Frontal cortex (tissue), 4 donors: ENCODE measurements at places on chromosomes 13 and 19. TPM values are rescaled to one million over a fixed set of nuclear protein-coding genes. Genes with fewer than 3 reads are reported as not detected.

The SIGLEC5 gene
- under 0.01 TPM for total RNA-seq

The SULT2A1 gene
- not detected for total RNA-seq

The ZNF382 gene
- total RNA-seq: 96.2 TPM

The ZFP36 gene
- 0.41 TPM for total RNA-seq

The JUND gene
- 35.5 TPM for total RNA-seq

The LRP3 gene
- 93.8 TPM for total RNA-seq

The TIMM13 gene
- total RNA-seq: 18.3 TPM

GRCh38 chr13:77521194-77521593 lies 14.3 kb upstream of the SCEL start:
- DNase-seq: no peak

GRCh38 chr19:29285878-29286277 lies 72.9 kb upstream of the UQCRFS1 start:
- peak; percentile 35 for DNase-seq

DNA sequence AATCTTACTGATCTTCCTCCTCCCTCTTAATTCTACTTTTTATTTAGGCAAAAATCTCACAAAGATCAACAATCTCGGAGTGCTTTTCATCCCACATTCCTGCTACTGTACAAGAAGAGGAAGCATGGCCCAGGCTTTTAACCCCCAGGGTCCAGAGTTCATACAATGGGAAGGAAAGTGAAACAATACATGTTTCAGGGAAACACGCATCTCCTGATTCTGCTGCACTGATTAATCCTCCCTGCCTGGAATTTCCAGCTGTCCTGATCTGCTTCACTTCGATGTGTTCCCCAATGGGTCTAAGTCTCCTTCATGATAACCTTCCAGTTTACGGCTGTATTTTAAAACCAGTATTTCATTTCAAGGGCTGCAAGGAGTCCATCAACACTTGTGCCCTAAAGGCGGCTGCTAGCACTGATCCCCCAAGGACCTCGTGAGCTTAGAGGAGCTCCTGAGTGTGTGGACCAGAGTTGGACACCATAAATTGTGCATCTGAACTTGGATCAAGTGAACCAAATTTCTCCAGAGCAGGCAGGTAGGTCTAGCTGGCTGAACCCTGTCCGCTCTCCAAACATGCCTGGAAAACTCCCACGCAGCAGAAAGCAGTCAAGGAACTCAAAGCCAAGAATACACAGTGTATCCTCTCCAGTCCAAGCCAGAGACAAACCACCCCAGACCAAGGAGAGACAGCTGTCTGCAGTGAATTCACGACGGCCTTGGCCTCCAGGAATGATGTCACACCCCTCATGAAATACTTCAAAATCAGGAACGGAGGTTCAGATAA lies 44.3 kb downstream of the COL4A1 start:
- no peak for DNase-seq

GRCh38 chr19:42345191-42345812 lies 19.9 kb downstream of the MEGF8 start:
- DNase-seq: no peak

- DNase-seq: no peak
These were observed 3.0 kb downstream of the WASF3 start for GRCh38 chr13:26560456-26560855.

DNA sequence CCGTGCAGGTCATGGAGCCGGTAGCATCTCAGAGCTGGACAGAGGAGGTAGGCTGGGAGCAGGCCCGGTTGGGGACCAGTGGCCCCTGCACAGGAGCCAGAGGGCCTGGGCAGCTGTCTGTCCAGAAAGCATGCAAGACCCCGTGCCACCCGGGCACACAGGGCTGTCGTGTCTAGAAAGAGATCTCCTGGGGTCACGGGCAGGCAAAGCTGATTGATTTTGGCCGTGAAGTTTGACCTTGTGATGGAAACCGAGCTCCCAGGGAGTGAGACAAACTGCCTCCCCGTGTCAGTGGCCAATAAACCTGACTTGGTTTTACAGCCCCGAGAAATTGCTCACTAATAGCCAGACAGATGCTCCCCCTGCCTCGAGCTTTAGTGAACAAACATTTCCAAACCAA lies 98.8 kb downstream of the KDM4B start:
- DNase-seq: no peak

DNA sequence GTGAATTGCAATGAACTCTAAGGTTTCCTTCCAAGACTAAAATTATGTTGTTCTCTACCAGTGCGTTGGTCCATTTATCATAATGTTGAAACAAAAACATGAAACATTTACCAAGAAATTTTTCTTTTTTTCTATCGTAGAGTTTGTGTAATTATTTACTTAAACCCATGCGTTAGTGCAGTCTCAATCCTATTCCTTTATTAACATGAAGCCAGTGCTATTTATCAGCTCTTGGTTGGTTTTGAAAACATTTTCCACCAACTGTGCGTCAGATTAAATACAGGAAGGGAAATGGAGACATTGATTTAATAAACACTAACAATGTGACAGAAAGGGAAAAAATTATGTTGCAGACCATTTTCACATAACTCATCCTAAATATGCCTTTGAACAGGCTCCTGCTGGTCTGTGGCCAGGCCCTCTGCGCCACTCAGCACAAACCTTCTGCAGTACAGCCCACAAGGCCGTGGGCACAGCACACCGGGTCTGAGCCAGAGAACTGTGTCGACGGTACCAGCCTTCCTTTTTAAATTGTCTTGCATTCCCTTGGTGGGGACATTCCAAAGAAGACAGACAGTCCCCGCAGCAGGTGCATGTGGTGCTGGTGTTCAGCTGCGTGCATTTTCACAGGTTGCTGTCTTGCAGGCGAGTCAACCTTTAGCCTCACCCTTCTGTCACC lies 135.8 kb downstream of the SHISA2 start:
- DNase-seq: no peak

DNA sequence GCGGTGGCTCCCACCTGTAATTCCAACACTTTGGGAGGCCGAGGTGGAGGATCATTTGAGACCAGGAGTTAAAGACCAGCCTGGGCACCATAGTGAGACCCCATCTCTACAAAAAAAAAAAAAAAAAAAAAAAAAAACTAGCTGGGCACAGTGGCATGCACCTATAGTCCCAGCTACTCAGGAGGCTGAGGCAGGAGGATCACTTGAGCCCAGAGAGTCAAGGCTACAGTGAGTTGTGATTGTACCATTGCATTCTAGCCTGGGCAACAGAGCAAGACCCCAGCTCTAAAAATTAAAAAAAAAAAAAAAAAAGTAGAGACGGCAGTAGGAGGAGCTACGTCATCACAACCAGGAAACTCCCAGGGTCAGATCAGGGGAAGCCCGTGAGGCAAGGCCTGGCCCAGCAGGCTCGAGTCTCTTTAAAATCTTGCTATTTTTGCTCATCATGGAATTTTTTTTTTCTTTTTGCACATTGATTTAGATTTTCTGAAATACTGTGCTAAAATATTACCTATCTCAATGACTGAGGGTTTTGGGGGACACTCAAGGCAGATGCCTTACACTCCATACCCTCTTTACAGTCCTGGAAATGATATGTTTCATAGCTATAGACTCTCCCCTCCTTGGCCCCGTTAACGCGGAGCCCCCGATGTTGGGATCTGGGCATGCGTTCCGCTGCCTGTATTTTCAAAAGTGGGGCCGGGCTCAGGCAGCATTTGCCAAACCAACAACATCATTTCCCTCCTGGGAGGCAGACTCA lies 44.4 kb upstream of the USE1 start:
- DNase-seq: no peak

- DNase-seq: no peak
These were observed 460 bp downstream of the KMT5C start for GRCh38 chr19:55339889-55340783.

DNA sequence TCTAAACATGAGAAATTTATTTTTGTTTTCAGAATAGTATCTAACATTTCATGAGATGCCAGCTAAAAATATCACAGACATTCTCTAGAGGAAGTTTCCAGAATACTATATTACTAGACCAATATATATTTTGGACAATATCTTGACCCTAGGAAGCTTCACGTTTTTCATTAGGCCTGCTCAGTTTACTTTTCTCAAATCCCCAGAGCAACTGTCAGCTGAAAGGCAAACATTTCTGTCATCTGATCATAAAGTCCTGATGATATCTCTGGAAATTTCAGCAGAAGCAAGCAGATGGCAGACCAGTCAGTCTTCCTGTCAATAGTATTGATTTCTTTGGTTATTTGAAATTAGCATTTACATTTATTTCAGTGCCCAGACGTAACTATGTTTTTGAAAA lies 4.0 kb downstream of the POSTN start:
- no peak for DNase-seq

DNA sequence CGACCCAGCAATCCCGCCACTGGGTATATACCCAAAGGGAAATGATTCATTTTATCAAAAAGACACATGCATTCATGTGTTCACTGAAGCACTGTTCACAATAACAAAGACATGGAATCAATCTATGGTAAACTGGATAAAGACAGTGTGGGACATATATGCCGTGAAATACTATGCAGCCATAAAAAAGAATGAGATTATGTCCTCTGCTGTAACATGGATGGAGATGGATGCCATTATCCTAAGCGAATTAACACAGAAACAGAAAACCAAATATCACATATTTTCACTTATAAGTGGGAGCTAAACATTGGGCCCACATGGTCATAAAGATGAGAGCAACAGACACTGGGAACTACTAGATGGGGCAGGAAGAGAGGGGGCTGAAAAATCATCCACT lies 345.0 kb downstream of the UQCRFS1 start:
- DNase-seq: no peak

- DNase-seq: no peak
These were observed 742 bp downstream of the NALCN start for GRCh38 chr13:101415358-101416174.

- peak; percentile 67 for DNase-seq
These were observed 31.2 kb downstream of the TMPRSS9 start for GRCh38 chr19:2391118-2391725.

- no peak for DNase-seq
These were observed 294.2 kb downstream of the ZNF536 start for GRCh38 chr19:30666301-30666803.

GRCh38 chr19:39686739-39687138 lies 17.5 kb upstream of the LGALS14 start:
- no peak for DNase-seq

DNA sequence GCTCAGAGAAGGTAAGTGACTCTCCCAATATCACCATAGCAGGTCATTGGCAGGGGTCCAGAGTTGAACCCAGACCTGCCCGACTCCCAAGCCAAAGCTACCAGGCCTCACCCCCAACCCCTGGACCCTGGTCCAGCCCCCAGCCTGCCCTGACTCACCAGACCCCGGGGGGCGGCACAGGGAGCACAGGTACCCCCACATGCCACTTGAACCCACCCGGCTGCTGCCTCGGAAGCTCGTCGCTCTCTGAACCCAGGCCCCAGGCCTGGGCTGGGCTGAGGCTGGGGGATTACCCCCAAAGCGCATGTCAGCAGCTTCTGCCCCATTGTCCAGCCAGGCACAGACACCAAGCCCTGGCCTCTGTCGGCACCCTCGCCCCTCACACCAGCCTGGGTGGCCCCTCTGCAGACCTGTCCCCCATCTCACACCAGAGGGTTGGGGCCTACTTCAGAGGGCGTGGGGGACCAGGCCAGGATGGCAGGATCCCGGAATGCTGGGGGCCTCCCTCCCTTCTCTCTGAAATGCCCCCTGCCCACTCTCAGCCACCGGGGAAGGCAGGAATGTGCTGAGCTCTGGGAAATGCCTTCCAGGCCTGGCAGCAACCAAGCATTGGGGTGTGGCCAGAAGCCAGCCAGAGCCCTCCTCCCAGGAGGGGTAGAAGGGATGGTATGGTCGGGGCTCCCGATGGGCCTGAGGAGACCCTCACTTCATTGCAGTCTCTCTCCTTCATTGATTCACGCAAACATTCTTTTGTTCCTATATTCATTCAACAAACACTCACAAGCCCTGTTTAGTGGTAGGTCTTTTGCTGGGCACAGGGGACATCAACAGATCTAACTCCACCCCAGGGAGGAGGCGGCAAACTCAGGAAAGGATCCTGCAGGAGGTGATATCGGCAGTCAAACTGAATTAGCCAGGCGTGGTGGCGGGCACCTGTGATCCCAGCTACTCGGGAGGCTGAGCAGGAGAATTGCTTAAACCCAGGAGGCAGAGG lies 1.7 kb upstream of the PRX start:
- DNase-seq: no peak

DNA sequence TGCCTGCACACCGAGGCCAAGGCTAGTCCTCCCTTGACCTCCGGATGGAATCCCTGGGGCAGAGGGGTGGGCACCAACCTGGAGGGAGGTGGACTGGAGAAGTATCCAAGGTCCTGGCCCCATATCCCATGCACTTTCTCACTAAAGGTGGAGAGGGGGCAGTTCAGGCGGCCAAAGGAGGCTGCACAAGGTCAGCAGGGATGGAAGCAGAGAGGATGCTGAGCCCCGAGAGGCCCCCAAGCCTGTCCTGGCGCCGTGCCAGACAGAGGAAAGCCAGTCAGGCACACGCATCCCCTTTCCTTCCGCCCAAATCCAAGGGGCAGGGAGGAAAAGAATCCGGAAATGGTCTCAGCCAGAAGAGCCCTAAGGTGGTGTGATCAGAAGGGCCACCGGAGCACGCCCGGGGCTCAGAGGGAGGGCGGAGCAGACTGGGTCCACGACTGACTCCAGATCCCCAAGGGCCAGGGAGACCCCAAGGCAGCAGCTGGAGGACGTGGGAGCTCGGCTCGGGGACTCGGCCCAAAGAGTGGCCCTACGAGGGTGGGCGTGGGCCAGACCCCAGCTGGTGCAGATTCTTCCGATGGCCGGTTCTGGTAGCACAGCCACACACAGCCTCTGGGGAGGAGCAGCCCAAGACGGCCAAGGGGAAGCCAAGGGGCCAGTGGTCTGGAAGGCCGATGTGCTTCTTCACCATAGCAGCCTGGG lies 60.0 kb downstream of the MLLT1 start:
- no peak for DNase-seq

- DNase-seq: no peak
These were observed 616 bp downstream of the TSHZ3 start for GRCh38 chr19:31348481-31349159.

DNA sequence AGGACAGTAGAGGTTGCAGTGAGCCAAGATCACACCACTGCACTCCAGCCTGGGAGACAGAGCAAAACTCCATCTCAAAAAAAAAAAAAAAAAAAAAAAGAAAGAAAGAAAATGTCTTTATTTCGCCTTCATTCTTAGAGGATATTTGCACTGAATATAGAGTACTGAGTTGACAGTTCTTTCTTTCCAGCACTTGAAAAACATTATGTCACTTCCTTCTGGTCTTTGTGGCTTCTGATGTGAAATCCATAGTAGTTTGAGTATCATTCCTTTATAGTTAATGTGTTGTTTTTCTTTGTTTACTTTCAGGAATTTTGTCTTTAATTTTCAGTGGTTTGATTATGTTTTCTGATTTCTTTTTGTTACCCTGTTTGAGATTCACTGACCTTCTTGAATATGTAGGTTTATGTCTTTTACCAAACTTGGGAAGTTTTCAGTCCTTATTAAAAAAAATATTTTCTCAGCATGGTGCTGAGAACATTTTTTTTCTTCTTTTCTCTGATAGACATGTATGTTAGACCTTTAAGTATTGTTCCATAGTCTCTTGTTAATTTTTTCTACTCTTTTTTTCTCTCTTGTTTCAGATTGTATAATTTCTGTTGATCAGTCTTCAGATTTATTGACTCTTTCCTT lies 50.1 kb downstream of the PCCA start:
- DNase-seq: no peak
